ENCODE measurements at places on chromosomes 11 and 22. TPM values are rescaled to one million over a fixed set of nuclear protein-coding genes. Genes with fewer than 3 reads are reported as not detected.

The ASCL2 gene
- total RNA-seq, result 1.2 TPM

The PIWIL4 gene
- total RNA-seq, result 0.26 TPM

The LRRC32 gene
- total RNA-seq, result 2.3 TPM

The CENPM gene
- 3.5 TPM for total RNA-seq

The CBX6 gene
- total RNA-seq, result 51.2 TPM

Data from epithelial cell of alveolus of lung (primary cell).